NCI-H1048 (cell line): ENCODE measurements at places on chromosomes 2 and 18.

- no peak for DNase-seq
These were observed 321.0 kb upstream of the NRP2 start for GRCh38 chr2:205361272-205361671.

- no peak for DNase-seq
These were observed 1.0 kb upstream of the LDLRAD4 start for GRCh38 chr18:13217466-13217961.

DNA sequence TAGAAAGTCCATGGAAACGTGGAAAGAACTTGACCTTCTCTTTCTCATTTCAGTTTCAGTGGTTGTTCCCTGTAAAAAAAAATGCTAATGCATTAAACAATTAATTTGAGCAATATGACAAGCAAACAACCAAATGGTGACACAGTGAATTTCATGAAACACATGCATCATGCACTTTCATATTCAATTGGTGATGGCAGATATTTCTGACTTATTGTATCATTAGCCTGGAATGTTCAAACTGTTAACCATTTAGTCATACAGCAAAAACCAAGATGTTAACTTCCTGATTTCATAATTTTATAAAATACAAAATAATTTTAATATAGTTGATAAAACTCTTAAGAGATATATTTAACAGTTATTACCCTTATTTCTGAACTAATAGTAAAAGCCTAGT is 85.5 kb downstream of the SCN1A start:
- DNase-seq: no peak

DNA sequence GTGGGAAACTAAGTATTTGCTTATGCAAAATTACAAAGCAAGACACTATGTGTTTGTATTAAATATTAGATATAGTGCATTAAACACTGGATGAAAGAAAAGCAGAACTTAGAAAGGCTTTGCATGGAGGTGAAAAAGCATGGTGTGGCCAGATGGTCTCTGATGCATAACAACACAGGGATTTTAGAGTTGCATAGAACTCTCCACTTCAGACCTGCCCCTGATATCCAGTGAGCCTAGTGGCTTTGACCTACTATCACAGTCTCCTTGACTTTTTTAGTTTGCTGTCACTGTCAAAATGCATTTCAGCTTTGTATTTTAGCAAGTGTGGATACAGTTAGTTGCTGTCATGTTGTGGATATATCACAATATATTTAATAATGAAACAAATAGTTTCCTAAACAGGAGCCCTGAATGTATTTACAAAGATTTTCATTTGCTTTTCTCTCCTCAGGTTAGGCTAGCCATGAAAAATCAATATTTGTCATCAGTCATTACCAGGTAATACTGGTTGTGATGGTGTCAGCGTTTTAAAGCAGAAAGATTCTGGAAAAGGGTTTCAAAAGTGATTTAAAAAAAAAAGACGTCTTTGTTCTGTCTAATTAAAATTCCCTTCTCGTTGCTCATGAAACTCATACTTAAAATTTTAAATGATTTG is 5.2 kb downstream of the CSRNP3 start:
- DNase-seq: peak; percentile 36

DNA sequence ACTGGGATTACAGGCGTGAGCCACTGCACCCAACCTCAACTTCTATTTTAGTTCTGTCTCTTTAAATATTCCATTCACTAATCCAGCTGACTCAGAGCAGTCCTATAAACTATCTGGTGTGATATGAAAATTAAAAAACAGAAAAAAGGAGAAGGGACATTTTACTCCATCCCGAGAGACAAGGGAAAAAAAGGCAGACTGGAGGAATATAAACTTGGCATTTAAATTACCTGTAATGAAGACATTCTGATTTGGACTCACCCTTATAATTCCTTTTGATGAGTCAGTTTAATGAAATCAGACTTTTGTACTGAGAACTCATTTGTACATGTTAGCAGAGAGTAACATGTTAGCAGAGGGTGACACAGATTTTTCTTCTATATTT is 74.8 kb upstream of the RIOK3 start:
- no peak for DNase-seq

GRCh38 chr18:44181951-44182747 is 498.5 kb upstream of the SETBP1 start:
- DNase-seq: no peak

DNA sequence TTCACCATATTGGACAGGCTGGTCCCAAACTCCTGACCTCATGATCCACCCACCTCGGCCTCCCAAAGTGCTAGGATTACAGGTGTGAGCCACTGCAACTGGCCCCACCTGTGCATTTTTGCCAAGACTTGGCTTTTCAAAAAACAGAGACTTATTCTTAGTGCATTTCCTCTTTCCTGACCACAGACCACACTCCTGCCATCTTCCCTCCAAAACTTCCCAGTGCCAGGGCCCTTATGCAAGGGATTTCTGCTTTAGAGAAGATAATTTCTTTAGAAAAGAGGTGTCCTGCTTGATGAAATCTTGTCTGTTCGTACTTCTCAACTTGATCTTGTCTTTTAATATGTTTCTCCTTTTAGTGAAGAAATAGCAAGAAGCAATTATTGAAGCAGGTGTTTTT is 98.8 kb upstream of the ZNF516 start:
- DNase-seq: no peak

GRCh38 chr2:47295981-47296635 is 106.8 kb upstream of the MSH2 start:
- no peak for DNase-seq

GRCh38 chr2:224930124-224930523 is 112.1 kb downstream of the DOCK10 start:
- DNase-seq: no peak

DNA sequence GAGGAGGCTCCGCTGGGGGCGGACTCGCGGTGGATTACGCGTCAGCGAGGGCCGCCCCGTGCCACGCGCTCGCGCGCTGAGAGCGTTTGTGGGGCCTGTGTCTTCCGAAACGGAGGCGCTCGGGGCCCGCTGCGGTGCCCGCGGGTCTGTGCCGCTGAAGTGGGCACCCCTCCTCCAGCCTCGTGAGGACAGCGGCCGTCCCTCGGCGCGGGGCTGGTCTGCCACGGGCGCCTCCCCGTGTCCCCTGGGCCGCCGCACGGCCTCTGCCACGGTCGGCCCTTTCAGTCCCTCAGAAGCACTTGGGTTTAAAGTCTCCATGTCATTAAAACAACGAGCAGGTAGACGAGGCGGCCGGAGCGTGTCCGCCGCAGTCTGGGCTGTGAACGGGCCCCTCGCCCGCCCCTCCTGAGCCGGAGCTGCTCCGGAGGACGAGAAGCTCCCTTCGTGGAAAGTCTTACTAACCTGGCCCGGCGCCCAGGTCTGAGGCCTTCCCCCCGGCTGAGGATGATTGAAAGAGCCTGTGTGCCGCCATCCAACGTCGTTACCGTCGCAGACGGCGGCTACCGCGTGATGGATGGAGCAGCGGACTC is 97.6 kb downstream of the NFATC1 start:
- no peak for DNase-seq

DNA sequence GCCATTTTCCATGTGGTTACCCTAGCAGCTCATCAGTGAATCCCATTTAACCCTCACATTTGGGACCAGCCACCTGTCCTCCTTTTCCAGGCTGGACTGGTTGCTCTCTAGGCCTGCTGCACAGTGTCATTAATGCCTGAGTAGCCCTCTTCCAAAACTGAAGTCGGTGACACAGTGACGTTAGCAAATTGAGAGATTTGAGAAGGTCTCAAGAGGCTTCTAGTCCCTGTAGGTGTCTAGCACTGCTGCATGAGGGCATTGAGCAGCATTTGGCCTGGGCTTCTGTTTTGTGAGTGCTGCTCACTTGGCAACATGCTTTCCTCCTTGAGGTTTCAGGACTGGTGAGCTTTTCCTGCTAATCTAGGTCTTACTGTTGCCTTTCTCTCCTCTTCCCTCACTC is 36.7 kb downstream of the PKP4 start:
- no peak for DNase-seq

DNA sequence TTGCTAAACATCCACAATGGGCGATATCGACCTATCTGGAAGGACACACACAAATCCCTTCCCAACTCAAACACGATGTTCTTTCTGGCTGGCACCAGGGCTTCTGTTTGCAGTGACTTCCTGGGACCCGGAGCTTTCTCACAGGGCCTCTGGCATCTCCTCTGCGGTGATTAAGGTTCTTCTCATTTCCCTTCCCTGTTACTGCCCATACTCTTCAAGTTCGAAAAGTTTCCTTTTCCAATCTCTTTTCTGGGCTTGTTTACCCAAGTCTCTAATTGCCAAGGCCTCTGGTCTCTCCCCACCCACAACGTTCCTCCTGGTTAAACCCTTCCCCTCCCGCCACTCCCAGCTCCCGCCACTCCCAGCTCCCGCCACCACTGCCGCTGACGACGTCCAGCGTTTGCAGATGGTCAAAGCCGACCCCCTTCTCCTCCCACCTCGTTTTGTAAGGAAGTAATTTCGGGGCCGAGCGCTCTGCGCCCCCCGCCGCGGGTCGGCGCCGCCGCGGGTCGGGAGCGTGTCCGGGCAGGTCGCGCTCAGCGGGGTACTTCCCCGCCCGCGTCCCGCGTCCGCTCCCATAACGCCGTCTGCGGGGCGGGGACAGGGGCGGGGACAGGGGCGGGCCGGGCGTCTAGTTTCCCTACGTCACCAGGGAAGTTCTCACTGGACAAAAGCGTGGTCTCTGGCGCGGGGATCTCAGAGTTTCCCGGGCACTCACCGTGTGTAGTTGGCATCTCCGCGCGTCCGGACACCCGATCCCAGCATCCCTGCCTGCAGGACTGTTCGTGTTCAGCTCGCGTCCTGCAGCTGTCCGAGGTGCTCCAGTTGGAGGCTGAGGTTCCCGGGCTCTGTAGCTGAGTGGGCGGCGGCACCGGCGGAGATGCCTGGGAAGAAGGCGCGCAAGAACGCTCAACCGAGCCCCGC is at the start of gene PMAIP1:
Gene PMAIP1, plus strand, starts transcription at position 699 of the 924 bp plus-strand sequence. Its CDS starts 182 bp downstream, at position 881.
- peak; percentile 91 for DNase-seq

DNA sequence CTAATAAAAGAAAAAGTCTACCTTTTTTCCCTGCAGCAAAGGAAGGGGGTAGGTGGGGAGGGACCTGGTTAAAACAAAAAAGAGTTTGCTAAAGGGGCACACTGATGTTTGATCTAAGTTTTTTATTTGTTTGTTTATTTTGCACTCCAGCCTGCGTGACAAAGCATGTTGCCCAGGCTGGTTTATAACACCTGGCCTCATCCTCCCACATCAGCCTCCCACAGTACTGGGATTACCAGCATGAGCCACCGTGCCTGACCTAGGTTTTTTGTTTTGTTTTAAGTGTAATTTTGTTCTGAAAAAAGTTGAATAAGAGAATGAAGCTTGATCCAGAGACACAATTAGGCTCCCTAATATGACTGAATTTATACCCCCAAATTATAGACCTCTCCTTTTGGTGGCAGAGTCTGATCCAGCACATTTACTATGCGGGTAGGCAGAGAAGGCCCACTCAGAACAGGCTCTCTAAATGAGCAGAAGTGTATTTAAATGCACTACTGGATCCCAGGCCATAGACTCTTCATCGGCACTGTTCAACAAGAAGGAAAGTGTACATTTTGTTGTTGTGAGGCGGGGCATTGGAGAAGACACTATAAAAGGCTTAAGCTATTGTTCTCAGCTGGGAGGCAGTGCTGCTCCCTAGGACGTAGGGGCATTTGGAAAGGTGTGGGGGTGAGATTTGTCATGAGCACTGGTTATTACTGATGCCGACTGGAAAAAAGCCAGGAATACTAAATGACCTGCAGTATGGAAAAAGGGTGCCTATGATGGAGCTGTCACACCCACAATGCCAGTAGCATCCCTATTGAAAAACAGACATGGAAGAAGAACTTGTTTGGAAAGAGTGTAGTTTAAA is 32.4 kb downstream of the MRPS9 start:
- DNase-seq: no peak

GRCh38 chr18:28757466-28758008 is 580.6 kb upstream of the CDH2 start:
- DNase-seq: no peak

DNA sequence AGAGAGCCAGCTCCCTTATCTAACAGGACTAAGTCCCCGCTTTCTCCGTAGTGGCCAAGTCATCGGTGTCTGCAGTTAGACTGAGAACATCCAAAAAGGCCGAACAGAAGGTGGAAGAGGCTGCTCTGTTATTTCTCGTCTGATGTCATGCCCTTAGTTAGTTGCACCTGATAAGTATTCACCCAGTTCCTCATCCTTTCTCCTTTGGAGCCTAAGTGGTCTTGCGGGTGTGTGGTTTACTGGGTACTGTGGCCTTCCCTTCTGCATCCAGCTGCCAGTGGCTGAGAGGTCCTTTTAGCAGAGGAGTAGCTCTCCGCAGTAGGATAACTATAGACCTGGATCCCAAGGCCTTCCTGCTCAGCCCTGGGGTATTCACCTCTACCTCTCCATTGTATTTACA is 211.6 kb downstream of the BCL2 start:
- DNase-seq: no peak

GRCh38 chr2:239285932-239286230 is 114.9 kb downstream of the HDAC4 start:
- DNase-seq: no peak

- DNase-seq: no peak
These were observed 20.2 kb downstream of the SCYGR8 start for GRCh38 chr2:227765788-227766372.

DNA sequence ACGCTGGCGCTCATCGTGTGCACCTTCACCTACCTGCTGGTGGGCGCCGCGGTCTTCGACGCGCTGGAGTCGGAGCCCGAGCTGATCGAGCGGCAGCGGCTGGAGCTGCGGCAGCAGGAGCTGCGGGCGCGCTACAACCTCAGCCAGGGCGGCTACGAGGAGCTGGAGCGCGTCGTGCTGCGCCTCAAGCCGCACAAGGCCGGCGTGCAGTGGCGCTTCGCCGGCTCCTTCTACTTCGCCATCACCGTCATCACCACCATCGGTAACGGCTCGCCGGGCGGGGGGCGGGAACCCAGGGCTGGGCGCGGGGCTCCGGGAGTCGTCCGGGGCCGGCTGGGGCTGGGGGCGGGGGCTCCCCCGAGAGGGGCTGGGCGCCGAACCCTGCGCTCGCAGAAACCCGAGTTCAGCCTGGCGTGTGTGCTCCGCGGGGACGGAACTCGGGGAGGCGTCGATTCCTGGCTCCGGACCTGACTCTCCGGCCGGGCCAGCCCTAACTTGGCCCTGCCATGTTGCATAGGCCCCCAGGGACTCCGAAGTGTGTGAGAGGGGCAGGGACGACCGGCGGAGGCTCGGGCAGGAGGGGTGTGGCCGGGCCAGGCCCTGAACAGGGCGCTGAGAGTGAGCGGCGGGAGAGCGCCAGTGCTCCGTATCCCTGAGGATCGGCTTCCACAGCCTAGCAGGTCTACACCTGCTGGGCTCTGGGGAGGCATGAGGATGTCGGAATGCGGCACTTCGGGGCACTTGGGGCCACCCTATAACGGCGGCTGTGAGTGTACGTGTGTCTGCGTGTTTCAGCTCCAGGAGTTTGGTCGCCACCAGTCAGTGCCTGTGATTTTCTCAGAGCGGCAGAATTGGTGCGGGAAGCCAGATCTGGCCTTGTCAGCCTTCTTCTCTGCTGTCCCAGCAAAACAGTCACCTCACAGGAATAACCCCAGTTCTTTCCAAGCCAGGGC is 651 bp downstream of the KCNK3 start:
- DNase-seq: peak; percentile 3

- no peak for DNase-seq
These were observed 82.7 kb upstream of the POMC start for GRCh38 chr2:25251071-25251421.

DNA sequence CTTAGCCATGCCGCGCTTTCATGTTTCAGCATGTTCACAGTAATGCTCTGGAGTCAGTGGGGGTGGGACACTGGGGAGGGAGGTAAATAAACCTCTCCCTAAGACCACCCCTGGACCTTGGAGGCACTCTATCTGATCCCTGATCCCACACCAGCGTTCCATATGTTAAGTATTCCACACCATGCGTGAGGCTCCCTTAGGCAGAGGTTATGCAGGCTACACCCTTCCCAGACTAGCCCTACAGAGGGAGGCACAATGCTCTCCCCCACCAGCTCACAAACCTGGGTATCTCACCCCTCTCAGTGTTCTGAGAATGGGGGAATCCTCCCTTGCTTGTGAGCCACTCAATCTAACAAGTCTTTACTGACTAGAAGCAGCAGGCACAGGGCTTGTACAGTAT is 1610.4 kb upstream of the ZEB2 start:
- no peak for DNase-seq
